NCI-H2081 (cell line): ENCODE measurements at places on chromosomes 2 and 18.

- peak; percentile 76 for DNase-seq
Observed at GRCh38 chr2:181891258-181891965, at the start of gene ITPRID2. Gene ITPRID2, plus strand, starts transcription at chr2:181891730. Its CDS starts 337 bp downstream, at chr2:181892067.

GRCh38 chr2:191922736-191923651 lies 76.1 kb upstream of the CAVIN2 start:
- DNase-seq = no peak

- no peak for DNase-seq
Observed at GRCh38 chr2:134212746-134213145, 41.1 kb upstream of the MGAT5 start.

DNA sequence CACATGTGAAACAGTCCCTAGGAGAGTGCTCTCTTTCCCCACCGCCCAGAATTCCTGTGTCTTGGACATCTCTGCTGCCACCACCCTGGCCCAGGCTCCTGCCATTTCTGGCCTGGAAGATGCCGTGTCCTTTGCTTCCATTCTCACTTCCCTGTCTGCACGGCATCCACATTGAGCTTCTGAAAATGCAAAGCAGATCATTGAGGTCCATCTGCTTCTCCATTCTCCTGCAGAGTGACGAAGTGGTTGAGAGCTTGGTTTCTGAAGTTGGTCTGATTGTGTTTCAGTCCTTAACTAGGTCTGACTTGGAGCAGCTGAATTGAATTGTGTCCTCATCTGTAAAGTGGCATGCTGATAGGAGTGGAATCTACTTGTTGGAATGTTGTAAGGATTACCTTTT lies 98.7 kb upstream of the MGAT5 start:
- no peak for DNase-seq

DNA sequence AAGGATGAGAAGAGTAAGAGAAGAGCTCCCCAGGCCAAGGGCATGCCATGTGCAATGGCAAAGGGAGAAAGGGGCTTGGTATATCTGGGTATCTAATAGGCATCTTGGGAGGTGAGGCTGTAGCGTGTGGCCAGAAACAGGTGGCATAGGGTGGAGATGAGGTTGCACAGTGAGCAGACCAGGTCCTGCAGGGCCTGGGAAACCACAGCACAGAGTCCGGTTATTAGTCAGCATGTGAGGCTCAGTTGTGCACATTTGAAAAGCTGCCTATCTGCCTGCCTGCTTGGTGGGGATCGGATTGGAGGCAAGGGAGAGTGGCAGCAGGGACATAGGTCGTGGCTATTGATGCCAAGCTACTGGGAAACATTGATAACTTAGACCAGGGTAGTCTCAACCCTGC lies 190.6 kb downstream of the TPGS2 start:
- DNase-seq = no peak

- no peak for DNase-seq
Observed at GRCh38 chr2:190657474-190658255, 8.8 kb downstream of the NAB1 start.

GRCh38 chr2:160952464-160953254 lies 207.6 kb upstream of the TANK start:
- DNase-seq = no peak

DNA sequence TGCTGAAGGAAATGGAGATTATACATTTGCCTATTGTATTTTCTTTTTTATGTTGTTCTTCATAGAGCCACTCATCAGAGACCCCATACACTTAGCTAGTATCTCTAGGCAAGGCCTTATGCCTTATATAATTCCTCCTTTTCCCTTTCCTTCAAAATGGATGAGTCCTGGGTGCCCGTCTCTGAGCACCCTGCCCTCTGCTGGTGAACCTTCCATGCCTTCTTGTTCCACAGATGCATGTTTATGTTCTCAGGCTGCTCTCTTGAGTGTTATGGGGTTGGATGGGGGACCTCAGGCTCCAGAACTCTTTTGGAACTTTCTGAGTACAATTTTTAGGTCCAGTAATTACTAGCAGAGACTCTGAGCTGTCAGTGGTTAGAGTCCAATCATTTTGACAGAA lies 368.6 kb upstream of the SPRED2 start:
- DNase-seq = no peak
